MCF 10A (cell line): ENCODE measurements at places on chromosomes 2 and 18.

DNA sequence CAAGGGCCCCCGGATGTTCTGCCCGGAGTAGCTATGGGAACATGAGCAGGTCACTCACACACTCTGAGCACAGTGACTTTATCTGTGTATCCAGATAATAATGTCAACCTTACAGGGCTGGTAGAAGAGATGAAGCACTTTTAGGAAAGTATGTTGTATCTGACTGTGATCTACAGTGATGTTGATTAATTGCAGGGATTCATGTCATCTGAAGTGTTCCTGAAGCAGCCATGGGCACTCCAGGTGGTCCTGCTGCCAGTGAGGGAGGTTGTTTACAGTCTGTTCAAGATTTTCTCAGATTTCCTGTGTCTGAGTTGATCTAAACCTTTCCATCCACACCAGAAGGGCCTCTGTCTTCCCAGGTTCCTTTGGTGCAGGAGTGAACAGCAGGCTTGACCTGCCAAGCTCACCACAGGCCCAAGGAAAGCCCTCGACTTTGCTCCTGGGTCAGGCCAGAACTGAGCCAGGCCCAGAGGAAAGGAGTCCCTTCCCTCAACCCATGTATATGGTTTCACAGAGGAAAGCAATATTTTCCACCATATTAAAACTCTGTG is 28.0 kb downstream of the KIAA2012 start:
- H3K27me3 ChIP-seq, result peaks cover 13% of the 10 kb centered on the region
- H3K4me1 ChIP-seq, result no peaks in the 10 kb centered on the region
- H3K27ac ChIP-seq, result no peak overlapping the region
- no peaks in the 10 kb centered on the region for H3K36me3 ChIP-seq
- no peak overlapping the region for H3K4me3 ChIP-seq
- no peak for DNase-seq

- H3K4me3 ChIP-seq, result no peak overlapping the region
- DNase-seq, result no peak
- H3K36me3 ChIP-seq, result peaks cover 6% of the 10 kb centered on the region
- peaks cover 7% of the 10 kb centered on the region for H3K4me1 ChIP-seq
- no peaks in the 10 kb centered on the region for H3K27me3 ChIP-seq
- no peak overlapping the region for H3K27ac ChIP-seq
These were observed 264.0 kb upstream of the SMIM21 start for GRCh38 chr18:75691483-75691882.

DNA sequence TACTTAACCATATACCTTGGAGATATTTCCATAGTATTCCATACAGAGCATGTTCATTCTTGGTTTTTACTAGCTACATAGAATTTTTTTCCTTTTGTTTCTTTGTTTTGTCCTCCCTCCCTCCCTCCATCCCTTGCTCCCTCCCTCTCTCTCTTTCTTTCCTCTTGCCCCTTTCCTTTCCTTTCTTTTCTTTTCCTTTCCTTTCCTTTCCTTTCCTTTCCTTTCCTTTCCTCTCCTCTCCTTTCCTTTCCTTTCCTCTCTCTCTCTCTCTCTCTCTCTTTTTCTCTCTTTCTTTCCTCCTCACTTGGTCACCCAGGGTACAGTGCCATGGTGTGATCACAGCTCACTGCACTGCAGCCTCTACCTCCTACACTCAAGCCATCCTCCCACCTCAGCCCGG is 28.3 kb downstream of the RPL37A start:
- no peaks in the 10 kb centered on the region for H3K27me3 ChIP-seq
- no peaks in the 10 kb centered on the region for H3K4me1 ChIP-seq
- H3K36me3 ChIP-seq, result no peaks in the 10 kb centered on the region

GRCh38 chr2:202877699-202878098 is 6.1 kb upstream of the ICA1L start:
- no peaks in the 10 kb centered on the region for H3K27me3 ChIP-seq
- no peaks in the 10 kb centered on the region for H3K4me1 ChIP-seq
- H3K27ac ChIP-seq, result no peak overlapping the region
- DNase-seq, result no peak

DNA sequence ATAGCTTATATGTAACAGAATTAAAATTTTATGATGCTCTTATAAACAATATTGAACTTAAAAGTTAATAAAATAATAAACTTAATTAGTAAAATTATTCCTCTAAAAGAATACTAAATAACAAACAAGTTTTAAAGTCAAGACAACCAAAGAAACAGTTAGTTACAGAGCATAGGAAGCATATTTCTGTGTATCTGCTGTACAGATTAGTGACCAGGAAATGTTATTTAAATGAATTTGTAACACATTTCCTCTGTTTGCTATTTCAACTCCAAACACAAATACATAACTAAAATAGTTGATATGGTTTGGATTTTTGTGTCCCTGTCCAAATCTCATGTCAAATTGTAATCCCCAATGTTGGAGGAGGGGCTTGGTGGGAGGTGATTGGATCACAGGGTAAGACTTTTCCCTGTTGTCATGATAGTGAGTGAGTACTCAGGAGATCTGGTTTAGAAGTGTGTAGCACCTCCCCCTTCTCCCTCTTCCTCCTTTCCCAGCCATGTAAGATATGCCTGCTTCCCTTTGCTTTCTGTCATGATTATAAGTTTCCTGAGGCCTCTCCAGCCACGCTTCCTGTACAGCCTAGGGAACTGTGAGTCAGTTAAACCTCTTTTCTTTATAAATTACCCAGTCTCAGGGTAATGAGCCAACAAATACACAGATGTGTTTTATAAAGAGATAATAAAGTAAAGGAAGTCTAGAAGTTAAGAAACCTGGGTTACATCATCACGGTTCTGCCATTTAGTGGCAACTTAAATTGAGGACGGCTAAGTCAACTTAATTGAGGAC is 51.8 kb downstream of the ROCK2 start:
- H3K27ac ChIP-seq, result peak overlapping the region; percentile 59
- H3K4me3 ChIP-seq, result no peak overlapping the region
- no peaks in the 10 kb centered on the region for H3K27me3 ChIP-seq
- H3K36me3 ChIP-seq, result peaks cover 5% of the 10 kb centered on the region
- peak; percentile 10 for DNase-seq

- H3K36me3 ChIP-seq, result peaks cover 33% of the 10 kb centered on the region
- no peak overlapping the region for H3K4me3 ChIP-seq
- peaks cover 6% of the 10 kb centered on the region for H3K4me1 ChIP-seq
- H3K27me3 ChIP-seq, result no peaks in the 10 kb centered on the region
- DNase-seq, result no peak
These were observed 87.4 kb downstream of the INO80D start for GRCh38 chr2:205998583-205998982.
